ENCODE measurements at places on chromosomes 1 and 21.

GRCh38 chr1:111234866-111235265 lies 7.4 kb downstream of the CHI3L2 start:
- no peak for DNase-seq

GRCh38 chr1:156136970-156137483 lies 16.4 kb upstream of the SEMA4A start:
- DNase-seq = peak; percentile 80

DNA sequence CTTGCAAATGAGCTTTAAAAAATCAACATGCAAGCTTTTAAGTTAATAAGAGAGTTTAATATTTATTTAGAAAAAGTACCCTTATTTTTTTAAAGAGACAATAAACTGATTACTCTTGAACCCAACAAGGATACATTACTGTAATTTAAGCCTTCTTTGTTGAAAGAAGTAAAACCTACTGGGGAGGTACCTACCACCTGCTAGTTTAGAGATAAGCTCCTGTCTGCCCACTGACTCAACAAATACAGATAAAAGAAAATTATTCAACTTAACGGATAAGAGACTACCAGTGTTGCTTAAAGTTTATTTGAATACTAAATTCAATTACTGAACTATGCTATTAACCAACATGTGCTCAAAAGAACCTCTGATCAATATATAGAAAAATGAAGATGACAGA lies 23.1 kb downstream of the USP24 start:
- DNase-seq = no peak

- DNase-seq = no peak
Observed at GRCh38 chr1:33683913-33684312, 180.0 kb upstream of the HMGB4 start.

DNA sequence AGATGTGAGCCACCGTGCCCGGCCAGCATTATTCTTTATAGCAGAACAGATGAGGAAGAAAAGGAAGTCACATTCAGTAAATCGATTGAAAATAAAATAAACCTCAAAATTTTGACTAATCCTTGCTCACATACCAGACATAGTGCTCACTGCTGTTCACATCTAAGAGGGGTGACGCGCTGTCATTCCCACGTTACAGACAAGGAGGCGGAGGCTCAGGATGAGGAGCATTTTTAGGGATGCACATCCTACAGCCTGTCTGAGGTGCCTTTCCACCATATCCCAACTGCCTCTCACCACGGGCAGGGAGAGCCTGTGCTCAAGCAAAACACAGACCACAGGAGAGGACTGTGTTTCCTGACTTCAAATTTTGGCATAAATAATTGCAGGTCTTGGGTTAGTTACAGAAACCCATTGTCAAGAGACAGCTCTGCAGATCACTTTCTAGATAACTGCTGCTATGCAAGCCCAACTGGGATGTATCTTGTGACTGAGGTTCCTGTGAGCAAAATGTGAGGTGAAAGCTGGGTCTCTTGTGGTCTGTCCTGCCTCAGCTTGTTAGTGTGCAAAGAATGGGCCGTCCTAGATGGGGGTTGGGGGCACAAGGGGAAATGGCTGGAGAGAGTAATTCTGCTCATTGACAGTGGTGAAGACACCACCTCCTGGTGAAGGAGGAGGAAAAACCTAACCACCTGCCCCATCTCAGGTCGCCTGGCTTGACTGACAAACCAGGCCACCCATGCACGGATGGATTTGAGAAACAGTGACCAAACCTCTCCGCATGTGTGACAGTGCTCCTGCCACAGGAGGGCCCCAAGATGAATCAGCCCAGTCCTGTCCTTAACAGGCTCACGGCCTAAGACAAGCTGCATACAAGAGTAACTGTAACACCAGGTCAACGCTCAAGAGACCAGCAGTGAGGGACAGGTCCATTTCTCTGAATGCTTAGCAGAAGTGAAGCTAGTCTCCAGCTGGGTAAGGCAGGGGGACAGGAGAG lies 8.2 kb downstream of the TNN start:
- DNase-seq = peak; percentile 47

GRCh38 chr1:157376681-157377080 lies 175.6 kb downstream of the FCRL5 start:
- DNase-seq = no peak

DNA sequence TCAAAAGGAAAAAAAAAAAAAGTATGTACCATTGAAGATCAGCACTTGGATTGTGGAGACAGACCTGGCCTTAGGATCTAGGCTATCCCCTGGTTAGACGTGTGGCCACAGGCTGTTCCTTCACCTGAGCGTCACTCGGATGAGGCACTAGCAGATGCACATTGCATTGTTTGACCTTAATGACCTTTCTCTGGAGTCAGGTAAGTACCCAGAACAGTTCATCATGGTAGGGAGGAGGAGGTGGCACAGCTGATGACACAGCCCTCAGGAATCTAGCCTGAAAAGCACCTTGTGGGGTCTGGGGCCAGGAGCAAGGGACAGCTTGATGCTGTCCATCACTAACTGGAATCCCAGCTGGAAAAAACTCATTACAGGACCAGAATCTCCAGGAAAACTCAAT lies 21.2 kb downstream of the NECAP2 start:
- no peak for DNase-seq

DNA sequence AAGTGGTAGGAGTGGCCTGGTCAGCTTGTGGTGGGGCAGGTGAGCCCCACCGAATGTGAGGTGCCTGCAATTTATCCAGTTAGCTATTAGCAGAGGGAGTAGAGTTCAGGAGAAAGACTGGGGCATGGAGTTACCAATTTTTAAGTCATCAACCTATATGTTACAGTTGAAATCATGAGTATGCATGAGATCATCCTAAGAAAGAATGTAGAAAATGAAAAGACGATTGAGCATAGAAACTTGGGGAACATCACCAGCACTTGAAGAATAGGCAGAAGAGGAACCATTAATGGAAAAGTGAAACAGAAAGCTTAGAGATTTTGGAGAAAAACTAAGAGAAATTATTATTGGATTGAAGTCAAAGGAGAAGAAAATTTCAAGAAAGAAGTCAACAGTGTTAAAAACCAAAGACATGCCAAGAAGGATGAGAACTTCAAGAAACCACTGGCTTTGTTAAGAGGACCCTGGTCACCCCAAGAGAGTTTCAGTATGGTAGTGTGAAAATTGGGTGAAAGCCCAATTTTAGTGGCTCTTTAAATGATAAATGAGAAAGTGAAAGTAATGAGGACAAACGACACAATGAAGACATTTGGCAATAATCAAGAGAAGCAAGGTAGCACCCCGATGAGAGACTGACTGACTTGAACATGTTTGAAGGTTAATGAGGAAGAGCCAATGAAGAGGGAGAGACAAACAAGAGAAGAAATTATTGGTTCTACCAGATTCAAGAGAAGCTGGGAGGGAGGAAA lies 36.7 kb downstream of the DNASE2B start:
- no peak for DNase-seq

- no peak for DNase-seq
Observed at GRCh38 chr1:93321720-93322119, 24.0 kb upstream of the DR1 start.

- DNase-seq = peak; percentile 52
Observed at GRCh38 chr1:48817505-48818114, 40.9 kb upstream of the BEND5 start.

DNA sequence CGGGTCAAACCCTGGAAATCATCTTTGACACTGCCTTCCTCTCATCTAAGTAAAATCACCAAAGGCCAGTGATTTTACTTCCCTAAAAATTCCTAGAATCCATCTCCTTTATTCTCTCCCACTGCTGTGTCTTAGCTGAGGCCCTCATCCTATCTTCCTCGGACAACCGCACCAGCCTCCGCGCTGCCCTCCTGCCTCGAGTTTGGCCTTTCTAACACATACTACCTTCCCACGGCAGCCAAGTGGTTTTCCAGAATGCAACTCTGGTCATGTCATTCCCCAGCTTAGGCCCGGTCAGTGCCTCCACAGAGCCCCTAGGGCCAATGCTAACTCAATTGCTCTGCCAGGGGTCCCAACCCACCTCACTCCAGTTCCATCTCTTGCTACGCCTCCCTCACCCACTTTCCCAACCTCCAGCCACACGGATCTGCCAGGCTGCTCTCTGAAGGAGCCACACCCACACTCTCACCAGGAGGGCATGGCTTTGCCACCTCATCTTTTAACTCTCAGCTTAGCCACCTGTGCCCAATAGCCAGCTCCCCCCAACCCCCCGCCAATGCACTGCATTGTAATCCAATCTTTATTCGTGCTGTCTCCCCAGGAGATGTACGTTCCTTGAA lies 6.8 kb downstream of the TMEM9 start:
- no peak for DNase-seq

DNA sequence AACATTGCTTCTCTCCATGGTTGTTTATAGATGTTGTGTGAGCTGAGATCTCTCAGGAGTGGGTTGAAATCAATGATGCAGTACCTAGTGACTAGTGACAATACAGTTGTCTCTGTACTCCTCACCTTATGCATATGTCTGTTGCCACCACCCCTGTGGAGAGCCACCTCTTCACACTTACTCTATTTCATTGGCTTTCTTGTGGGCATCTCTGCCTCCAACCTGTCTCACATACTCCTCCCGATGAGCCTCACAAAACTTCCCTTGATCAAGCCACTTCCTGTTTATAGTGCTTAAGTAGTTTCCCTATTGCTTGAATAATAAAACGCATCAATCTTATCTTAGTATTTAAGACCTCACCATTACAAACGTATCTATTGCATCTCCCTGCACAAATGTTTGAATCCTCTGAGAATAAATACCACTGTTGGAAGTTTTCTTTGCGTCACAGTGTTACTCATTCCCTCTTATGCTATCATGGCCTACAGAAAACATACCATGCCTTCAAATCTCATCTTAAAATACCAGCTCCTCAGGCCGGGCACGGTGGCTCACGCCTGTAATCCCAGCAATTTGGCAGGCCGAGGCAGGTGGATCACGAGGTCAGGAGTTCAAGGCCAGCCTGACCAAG lies 54.7 kb upstream of the GREM2 start:
- no peak for DNase-seq

DNA sequence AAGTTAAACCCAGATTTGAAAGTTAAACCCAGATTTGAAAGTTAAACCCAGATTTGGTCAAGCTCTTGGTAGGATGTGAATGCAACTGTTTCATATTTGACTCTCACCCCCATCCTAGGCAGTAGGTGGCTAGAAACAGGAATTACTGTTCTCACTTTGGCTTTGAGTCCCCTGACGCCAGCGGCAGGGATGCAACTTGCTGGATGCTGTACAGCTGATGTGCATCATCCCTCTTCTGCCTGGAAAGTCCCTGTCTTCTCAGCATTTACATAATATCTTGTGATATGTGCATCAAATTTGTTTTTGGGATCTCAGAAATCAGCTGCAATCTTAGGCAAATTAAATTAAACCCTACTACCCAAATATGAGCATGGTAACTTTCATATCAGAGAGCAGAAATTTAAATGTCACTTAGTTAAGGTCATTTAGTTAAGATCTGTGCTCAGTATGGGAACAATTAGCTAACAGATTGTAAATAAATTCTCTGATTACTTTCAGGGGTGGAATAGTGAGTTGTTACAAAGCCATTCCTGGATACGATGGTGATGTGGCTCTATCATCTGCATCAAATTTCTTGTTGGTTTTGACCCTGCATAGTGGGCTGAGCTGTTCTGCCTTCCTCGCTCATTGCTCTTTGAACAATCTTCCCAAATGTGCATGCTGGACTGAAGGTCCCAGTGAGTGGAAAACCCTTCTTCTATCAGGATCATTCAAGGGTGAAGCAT lies 6.8 kb upstream of the HAO2 start:
- DNase-seq = no peak

- DNase-seq = no peak
Observed at GRCh38 chr1:53594391-53595180, 135.4 kb downstream of the DMRTB1 start.

GRCh38 chr1:166730299-166730888 lies 108.9 kb upstream of the POGK start:
- DNase-seq = peak; percentile 4

DNA sequence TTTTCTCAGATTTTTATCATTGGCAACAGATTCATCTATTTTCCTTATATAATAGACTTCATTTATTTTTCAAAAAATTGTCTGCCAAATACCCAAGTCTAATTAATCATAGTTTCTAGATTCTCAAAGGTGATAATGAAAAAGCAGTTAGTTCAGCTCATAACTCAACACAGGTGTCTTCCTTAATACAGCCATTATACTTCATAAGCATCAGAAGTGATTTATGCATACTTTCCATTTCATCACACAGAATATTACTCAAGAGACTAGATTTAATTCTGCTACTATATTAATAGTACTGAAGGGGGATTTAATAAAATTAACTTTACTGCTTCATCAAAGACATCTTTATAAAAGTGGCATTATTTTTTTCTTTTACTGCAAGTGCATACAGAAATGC lies 18.8 kb downstream of the SRSF11 start:
- no peak for DNase-seq

Data from H7 (cell line).